ENCODE measurements at places on chromosomes 16 and 17.

DNA sequence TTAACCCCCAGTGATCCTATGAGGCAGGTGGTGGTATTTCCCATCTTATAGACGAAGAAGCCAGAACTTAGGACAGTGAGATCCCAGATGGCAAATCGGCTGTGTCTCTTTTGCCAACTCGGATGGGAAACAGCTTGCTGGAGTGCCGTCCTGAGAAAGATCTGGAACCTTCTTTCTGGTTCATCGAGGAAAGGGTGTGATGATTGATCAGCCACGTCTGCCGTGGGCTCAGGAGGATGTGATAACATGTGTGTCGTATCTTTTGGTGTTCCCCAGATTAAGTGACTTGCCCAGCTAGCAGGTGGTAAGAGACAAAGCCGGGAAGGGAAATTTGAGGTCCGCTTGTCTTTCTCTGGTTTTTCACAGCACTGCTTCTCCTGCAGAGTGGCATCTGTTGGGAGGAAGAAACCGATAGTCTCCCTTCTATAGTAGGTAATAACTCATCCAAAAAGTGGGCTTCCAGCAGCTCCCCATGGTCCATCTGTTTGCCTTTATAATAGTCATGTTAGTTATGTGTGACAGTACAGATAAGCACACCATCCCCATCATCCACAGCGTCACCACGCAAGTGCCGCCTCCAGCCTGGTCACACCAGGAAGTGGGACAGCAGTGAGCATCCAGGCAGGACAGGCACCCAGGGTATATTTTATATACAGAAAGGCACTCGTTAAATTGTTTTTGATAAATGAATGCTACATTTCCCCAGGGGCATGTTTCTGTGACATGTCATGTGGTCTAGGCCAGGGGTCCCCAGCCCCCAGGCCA lies 175.5 kb downstream of the KATNIP start:
- DNase-seq = no peak

DNA sequence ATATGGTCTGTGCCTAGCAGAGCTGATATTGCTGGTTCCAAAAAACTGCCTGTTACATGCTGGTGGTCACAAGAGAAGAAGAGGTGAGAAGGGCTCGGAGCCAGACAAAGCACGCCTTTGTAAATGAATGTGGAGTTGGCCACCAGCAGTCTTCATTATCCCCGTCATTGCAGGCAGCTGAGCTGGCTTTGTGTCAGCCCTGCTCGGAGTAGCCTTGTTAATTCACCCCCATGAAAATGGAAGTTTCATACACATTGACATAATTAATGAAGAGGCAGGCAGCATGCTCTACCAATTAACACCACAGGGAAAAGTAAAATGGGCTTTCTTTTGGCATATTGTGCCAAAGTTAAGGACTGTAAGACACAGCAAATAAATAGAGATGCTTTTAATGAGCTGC lies 113.7 kb upstream of the RBFOX1 start:
- no peak for DNase-seq

DNA sequence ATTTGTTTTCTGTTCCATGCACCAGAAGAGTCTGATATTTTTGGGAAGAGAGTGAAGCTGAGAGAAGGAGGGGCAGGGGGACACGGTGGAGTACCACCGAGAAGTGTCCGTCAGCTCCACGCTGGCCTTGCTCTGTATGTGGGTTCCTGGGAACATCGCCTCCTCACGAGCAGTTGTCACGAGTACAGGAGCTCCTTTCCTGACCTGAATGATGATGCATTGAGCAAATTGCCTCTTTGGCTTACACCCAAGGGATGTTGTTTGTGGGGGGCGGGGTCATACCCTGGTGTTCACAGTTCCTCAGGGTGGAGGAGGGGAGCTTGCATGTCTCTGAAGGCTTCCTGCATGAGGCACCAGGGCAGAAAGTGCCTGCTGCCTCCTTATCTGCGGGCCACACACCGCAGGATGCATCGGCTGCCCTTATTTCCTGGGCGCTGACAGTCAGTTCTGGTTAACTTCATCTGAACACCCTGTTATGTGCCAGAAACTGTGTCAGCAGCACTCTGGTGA lies 36.2 kb downstream of the RGS9 start:
- no peak for DNase-seq

DNA sequence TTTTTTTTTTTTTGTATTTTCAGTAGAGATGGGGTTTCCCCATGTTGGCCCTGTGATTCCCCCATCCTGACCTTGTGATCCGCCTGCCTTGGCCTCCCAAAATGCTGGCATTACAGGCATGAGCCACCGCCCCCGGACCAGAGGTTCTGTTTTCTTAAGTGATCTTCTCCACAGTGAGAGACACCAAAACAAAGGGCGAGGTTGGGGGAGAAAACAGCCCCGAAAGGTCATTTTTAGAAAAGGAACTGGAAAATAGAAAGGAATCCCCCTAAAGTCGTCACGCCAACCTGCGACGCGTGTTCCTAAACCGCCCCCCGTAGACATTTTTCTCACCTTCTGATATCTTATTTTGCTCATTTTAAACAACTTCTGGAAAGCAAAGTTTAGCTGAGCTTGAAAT lies 6.1 kb upstream of the AXIN2 start:
- no peak for DNase-seq

DNA sequence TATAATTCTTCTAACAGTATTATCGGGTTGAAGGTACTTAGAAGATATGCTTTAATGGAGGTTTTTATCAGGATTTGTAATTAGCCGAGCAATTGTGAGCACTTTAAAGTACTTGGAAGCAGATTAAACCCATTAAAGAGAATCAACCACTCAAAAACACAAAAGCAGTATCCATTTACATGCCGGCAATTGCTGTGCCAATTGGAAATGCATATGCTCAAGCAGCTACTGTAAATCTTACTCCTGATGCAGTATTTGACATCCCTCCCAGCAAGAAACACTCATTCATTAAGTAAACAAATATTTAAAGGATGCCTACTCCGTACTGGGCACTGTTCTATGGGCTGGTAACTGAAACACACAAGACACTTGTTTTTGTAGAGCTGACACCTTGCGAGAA lies 11.4 kb upstream of the CCL1 start:
- DNase-seq = no peak

- DNase-seq = no peak
Observed at GRCh38 chr17:32962320-32962711, 29.3 kb upstream of the SPACA3 start.

DNA sequence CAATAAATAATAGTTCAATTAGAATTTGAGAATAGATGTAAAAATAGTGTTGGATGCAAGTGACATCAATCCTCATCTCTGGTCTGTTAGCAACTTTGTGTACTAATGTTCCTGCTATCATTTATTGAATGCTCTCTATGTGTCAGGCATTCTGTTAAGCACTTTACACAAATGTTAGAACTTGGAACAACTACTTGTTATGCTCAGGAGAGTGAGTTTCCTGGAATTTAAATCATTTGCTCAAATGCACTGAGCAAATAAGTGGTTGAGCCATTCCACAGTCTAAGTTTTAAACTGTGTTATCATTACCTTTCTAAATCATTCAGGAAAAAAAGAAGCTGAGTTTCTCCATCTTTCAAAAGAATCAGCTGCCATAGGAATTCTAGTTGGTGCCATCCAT lies 1327.3 kb upstream of the GOT2 start:
- DNase-seq = no peak

GRCh38 chr16:81520151-81520470 lies 75.5 kb downstream of the CMIP start:
- no peak for DNase-seq

DNA sequence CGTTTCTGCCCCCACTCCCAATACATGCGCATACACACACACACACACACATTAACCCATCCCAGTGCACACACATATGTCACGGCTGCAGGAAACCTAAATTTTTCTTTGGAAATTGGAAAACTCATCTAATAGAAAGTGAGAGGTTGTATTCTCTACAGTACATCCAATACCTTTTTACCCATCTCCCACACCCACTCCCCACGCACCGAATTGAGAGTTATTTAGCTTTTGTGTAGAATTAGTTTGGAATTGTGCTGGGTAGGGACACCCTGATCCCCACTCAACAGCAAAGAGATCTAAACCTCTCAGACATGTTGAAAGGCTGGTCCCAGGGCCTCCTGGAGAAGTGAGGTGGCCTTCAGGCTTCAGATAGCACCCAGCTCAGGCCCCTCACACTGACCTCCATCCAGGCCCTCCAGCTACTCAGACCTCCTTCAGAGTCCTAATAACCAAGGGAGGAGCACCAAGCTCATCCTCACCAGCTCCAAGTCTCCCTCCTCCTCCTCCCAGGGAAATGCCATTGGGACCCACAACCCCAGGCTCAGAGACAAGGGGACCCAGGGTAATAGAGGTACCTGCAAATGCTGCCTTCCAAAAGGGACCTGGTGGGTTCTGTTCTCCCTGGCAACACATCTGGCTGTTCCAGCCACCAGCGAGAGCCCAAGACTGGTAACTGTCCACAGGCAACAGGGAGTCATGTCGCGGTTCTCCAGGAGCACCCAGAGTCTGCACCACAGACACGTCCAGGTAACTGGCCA lies 955 bp downstream of the HOXB13 start:
- no peak for DNase-seq

- DNase-seq = no peak
Observed at GRCh38 chr16:74431516-74431915, 10.2 kb upstream of the CLEC18B start.

- no peak for DNase-seq
Observed at GRCh38 chr16:66274335-66275110, 92.0 kb upstream of the CDH5 start.

DNA sequence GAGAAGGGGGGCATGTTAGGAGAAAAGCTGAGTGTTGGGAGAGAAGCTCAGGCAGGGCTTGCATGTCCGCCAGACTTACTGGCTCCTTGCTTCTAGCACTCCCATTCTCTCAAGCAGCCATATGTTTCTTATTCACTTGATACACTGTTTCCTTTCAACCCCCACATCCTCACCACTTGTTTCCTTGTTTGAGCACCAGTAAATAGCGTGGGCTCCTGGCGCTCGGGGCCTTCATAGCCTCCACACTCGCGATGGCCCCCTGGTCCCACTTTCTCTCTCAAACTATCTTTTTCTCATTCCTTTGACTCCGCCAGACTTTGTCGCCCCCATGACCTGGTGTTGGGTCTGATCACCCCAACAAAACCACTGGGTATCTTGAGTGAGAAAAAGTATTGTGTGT lies 16.6 kb downstream of the ATP5PD start:
- DNase-seq = no peak

DNA sequence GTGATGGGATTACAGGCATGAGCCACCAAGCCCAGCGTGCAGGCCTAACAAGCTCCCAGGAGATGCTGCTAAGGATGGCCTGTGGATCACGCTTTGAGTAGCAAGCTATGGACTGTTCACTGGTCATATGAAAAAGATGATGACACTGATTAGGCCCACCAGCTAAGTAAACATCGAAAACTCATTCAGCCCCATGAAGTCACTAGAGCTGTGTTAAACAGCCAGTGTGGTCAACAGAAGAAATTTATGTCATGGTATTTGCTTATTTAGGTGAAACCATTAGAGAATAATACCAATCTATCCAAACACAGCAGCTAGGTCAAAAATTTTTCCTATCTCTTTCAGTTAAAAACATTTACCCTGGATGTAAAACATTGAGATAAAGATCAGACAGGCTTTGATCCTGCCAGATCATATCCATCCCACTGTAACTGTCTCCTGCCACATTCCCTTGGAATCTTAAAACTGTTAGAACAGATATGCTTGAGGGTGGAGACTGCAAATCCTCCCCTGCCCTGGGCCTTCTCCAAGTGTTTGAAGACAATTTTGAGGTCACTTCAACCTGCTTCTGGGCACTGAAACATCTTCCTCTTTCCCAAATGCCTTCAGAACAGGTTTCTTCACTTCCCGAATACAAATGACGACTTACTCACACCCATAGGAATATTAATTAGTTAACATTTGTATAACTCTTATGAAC lies 30.9 kb downstream of the HOXB1 start:
- DNase-seq = no peak

- no peak for DNase-seq
Observed at GRCh38 chr16:15493466-15494180, 59.2 kb downstream of the BMERB1 start.

- DNase-seq = no peak
Observed at GRCh38 chr17:46056800-46057304, 57.8 kb downstream of the STH start.

- no peak for DNase-seq
Observed at GRCh38 chr17:2801841-2802240, 5.6 kb downstream of the RAP1GAP2 start.

GRCh38 chr17:30244853-30245385 lies 9.4 kb upstream of the SLC6A4 start:
- no peak for DNase-seq

DNA sequence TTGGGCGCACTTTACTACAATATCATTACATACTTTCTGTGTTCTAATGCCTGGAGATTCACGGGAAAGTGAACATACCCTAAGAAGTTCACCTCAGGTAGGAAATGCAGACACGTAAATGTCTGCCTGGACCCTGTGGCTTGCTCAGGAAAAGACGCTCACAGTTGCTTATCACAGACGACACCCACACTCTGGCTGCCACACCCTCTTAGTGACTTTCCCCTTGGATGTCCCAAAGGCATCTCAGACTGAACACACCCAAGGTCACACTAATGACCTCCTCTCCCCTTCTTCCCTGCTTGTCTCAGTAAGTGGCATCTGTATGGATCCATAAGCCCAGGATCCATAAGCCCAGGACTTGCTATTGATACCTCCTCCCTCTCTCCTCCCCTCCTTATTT lies 32.6 kb downstream of the CDRT15 start:
- no peak for DNase-seq

GRCh38 chr16:31002862-31003341 lies 7.5 kb downstream of the STX1B start:
- DNase-seq = no peak

DNA sequence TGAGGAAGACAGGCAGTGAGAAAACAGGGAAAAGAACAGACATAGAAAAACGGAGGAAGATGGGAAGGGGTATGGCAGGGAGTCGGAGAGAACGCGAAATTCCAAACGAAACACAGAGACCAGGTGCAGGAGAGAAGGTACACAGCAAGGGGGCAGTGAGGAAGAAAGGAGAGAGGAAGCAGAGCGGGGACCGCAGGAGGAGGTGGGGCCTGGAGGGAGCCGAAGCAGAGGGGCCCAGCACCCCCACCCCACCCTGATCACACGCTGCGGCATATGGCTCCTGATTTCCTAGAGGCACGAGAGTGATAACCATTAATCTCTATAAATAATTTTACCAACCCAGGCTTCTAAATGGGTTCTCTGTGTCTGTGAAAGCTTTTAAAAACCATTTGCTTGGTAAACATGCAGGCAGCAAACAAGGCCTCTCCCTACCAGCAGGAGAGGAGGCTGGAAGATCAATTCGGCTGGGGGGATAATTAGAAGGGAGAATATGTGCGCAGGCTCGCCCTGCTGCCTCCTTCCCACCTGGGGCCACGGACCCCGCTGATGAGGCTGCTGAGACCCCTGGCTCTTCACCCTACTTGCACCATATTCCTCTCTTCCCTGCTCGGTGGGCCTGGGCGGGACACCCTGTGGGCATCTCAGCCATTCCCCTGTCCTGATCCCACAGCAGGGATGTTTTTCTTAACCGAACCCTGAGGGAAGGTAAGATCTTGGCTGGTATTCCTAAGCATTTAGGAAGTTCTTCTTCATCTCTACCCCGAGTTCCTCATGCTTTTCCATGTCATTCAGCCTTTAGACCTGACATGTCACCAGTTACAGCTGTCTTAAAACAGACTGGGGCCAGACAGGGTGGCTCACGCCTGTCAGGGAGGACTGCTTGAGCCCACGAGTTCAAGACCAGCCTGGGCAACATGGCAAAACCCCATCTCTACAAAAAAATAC lies 86.7 kb downstream of the TMEM132E start:
- DNase-seq = no peak
